ENCODE measurements at places on chromosomes 6 and 20.

DNA sequence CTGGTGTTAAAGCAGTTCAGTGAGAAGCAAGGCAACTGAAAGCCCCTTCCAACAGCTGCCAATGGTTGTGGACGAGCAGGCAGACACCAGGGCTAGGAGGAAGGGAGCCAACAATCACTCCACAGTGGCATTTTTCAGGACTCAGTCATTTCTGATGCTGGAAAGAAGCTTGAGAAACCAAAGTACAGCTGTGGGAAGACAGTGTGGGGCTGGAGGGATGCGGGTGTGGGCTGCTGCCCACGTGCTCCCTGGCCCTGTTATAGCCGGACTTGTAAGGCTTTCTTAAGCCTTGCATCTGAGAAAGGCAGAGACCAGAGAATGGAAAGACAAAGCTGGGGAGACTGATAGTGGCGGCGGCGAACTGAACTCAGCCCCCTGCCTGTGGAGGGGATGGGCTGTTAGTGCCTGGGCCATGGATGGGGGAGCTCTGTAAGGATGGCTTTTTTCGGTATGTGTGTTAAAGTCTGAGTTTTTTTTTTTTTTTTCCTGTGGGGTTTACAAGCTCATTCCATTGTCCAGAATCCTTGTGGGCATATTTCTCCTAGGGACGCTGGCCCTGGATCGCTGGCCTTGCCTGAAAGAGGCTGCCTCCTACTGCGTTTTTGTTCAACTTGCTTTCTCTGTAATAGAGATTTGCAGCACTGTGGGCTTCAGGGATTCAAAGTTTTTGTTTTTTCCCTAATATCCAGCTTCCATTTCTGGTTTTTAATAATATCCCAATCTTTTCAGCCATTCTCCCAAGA, 91.7 kb downstream of the GJA10 start:
- DNase-seq: no peak

DNA sequence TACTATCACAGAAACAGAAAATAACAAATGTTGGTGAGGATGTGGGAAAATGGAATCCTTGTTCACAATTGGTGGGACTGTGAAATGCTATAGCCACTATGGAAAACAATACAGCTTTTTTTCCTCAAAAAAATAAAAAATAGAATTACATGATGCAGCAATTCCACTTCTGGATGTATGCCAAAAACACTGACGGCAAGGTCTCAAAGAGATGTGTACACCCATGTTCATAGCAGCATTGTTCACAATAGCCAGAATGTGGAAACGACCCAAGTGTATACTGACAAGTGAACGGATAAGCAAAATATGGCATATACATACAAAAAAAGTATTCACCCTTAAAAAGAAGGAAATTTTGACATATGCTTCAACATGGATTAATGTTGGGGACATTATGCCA, 213.4 kb downstream of the KHDC1L start:
- no peak for DNase-seq

DNA sequence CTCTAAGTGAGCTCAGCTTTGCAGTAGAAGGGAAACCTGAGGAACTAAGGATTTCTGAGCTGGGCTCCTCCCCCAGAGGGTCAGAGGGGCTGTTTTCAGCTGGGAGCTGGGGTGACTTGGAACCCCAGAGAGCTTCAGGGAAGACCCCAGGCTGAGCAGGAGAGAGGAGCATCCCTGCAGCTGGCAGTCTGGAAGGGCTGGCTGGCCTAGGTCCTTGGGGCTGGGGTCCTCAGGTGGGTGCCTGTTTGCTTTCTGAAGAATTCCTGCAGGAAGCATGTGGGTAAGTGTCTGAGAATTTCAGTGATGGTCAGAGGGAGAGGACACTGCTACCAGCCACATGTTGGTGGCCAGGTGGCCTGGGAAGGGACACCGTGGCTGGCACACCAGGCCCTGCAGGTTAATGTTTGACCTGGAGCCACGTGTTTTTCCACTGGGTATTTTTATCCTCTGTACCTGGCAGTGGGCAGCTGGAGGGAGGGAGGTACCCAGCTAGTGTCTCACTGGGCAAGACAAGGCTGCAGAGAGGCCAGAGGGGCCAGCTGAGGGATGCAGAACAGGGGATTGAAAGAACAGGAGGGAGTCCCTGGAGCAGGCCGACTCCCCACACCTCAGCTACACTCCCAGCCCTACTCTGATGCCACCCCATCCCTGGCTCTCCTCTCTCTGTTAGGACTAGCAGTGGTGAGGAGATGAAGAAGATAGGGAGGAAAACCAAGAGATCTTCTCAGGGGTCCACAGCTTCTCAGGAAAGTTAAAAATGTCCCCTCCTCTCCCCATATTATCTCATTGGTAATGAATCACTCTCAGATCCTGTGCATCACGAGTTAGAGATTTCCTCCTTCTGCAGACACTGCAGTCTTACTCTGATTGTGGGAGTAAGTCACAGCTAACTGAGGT, 143.6 kb downstream of the VEGFA start:
- DNase-seq: no peak

- DNase-seq: no peak
Measured at GRCh38 chr20:24863356-24863755, 85.7 kb upstream of the CST7 start.

DNA sequence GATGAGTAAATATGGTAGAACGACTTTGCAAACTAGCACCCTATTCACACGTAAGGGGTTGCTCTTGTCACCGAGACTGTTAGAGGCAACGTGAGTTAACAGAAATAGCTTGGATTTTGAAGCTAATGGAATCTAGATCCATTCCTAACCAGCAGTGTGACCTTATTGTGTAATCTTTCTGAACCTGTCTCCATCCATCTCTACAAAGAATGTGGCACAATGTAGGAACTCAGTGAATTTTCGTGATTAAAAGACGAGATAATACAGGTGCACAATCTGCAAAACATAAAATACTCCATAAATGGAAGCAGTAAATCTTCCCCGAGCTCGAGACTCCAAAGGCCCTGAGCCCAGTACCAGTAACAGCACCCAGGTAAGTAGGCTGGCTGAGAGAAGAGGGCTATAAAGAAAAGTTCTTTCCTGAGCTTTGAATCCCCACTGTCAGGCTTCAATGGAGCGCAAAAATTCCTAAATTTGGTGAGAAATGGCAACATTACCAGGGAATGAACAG, 801 bp upstream of the KIFC1 start:
- no peak for DNase-seq

DNA sequence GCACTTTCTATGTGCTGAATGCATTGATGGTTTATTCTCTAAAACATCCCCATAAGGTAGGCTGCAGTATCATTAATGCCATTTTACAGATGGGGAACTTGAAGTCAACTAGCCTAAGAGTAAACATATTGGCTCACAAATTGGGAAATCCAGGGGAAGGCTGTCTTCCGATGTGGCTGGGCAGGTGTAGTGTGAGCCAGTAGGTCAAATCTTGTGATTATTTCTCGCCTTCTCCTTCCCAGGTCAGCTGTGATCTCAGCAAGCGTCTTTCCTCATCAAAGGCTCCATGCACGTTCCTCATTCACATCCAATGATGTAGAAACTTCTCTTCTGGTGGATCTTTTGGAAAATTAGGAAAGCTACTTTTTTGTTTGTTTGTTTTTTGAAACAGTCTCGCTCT, 94.1 kb upstream of the SHLD1 start:
- DNase-seq: no peak

GRCh38 chr20:61499859-61500554, 247.9 kb downstream of the CDH4 start:
- no peak for DNase-seq

DNA sequence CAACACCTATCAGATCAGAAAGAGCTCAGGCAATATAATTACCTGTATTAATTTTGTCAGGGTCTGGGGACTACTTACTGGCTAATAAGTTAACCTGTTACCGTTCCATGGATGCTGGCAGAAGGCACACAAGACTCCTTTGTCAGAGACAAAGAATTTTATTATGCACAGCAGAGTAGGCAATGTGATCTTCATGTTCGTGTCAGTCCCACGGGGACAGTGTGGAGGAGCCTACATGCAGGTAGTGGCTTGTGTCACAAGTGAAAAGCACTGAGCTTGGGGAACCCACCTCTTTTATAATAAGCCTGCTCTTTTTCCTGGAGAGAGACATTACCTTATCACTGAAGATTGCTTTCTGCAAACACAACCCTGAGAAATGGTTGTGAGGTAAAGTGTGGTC, 96.9 kb downstream of the CD164 start:
- no peak for DNase-seq

GRCh38 chr20:41670631-41671030, 52.5 kb upstream of the CHD6 start:
- no peak for DNase-seq

DNA sequence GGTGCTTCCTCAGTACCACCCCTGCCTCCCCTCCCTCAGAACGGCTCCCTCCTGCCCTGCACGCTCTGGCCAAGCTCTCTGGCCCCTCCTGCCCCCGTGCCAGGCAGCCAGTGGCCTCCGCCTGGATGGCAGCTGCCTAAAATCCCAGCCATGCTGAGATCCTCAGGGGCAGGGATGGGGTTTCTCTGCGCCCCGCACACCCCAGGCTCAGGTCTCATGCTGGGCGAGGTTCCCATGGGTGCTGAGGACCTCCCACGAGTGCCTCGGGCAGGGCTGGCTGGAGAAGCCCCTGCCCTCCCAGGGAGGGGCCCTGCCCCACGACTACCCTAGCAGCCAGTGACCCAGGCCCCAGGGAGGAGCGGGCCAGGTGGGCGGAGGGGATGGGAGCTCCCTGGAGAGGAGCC, 2.7 kb downstream of the PTK6 start:
- peak; percentile 5 for DNase-seq

DNA sequence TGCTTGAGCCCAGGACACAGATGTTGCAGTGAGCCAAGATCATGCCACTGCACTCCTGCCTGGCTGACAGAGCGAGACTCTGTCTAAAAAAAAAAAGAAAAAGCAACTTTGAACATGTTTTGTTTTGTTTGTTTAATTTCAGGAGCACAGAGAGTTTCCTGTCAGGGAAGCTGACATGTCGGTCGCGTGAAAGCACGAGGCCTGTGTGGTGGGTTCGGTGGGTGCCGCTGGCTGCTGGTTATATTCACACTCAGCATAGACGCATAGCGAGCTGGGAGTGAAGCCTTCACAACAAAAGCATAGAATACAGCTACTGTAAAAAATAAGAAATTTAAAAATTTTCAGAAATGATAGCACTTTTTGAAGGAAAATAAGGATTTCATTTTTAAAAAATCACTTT, 14.5 kb downstream of the MTG2 start:
- DNase-seq: no peak

- peak; percentile 26 for DNase-seq
Measured at GRCh38 chr6:114747995-114748625, 405.3 kb upstream of the HS3ST5 start.

- no peak for DNase-seq
Measured at GRCh38 chr20:45993197-45993951, 15.3 kb upstream of the MMP9 start.

- DNase-seq: no peak
Measured at GRCh38 chr6:153108315-153108714, 22.8 kb downstream of the RGS17 start.

- no peak for DNase-seq
Measured at GRCh38 chr6:131916847-131917246, 34.3 kb downstream of the CCN2 start.

DNA sequence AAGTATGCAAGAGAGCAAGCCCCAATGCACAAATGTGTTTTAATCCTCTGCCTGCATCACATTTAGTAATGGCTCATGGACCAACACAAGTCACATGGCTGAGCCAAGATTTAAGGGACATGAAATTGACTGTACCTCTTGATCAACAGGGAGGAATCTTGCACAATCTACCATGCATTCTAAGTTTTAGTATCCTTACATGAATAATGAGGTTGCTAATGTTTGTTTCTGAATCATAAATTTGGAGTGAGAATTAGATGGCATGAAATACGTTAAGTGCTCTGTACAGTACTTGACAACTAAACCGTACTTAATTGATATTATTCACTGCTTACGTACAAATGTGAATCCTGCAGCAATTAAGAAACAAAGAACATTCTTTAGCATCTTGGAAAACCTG, 553.8 kb upstream of the JAG1 start:
- no peak for DNase-seq

DNA sequence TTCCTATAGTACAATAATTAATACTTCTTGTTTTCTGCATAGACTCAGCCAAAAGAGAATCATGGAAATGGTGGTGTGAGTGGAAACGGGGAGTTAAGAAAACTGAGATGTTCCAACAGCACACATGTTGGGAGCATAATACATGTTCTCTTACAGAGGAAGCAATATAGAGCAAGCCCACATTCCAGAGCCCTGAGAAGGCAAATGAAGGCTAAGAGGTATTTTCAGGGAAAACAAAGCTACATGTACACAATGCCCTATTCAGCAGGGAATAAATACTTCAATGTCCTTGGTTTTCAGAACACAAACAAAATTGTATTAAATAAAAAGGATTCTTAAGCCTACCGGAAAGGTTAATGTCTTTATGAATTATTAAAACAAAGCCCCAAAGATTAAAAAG, 35.1 kb upstream of the SMIM8 start:
- no peak for DNase-seq

- no peak for DNase-seq
Measured at GRCh38 chr6:162345051-162345511, 382.5 kb downstream of the PRKN start.

DNA sequence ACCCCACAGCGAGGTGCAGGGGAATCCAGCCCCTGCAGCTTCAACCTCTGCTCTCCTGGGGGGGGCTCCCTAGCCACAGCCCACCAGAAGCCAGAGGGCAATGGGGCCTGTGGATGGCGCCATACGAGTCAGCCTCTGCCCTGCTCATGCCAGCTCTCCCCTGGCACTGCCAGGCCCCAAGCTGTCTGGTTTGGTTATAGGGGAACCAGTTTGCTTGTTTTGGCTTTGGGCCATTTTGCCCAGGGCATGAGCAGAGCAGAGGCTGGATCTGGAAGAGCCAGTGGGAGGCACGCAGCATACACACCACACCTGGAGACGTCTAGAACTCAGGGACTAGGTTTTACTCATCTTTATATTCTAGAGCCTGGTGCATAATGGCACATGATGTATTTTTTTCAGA, 66.7 kb upstream of the SLC22A16 start:
- DNase-seq: no peak

DNA sequence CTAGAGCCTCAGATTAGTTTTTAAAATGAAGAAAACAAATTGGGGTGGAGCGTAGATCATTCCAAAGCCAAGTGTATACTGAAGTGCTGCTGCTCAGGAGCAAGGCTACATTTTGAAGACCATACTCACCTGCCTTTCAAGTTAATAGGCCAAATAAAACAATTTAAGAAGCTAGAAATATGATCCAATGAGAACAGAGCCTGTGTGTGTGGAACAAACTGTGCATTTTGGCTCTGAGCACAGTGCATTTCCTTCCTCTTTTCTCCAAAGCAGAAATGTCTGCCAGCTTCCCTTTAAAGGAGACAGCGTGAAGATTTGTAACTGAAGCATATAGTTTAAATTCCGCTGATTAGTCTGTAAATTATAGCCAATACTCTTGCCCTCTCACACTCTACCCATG, 3.2 kb upstream of the IFNGR1 start:
- no peak for DNase-seq

DNA sequence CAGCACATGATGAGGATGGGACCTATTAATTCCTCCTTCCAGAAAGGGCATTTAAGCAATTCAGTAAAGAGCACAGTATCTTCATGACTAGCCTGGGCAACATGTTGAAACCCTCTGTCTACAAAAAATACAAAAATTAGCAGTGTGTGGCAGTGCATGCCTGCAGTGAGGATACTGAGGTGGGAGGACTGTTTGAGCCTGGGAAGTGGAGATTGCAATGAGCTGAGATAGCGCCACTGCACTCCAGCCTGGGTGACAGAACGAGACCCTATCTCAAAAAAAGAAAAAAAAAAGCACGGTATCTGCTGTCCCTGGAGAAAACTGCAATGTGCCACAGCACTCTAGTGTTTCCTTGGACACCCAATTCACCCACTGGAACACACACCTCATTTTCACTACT, 18.4 kb downstream of the SAMD3 start:
- no peak for DNase-seq

All from activated CD4-positive, alpha-beta T cell treated with anti-CD3 and anti-CD28 coated beads, Interleukin-2, amount 10 ng/mL, durations not matched to agents 7 days and 5 days (primary cell).